H9 (cell line): ENCODE measurements at places on chromosomes 3 and 15. TPM values are rescaled to one million over a fixed set of nuclear protein-coding genes. Genes with fewer than 3 reads are reported as not detected.

IMPG2 gene
- 0.02 and 0.04 TPM in 2 replicates for total RNA-seq

CTXND1 gene
- total RNA-seq: not detected in 2 replicates

TRH gene
- total RNA-seq: not detected in 2 replicates

SLC25A20 gene
- total RNA-seq: 6.2 and 7.4 TPM in 2 replicates

CKMT1A gene
- 35.5 and 38.4 TPM in 2 replicates for total RNA-seq

DNA sequence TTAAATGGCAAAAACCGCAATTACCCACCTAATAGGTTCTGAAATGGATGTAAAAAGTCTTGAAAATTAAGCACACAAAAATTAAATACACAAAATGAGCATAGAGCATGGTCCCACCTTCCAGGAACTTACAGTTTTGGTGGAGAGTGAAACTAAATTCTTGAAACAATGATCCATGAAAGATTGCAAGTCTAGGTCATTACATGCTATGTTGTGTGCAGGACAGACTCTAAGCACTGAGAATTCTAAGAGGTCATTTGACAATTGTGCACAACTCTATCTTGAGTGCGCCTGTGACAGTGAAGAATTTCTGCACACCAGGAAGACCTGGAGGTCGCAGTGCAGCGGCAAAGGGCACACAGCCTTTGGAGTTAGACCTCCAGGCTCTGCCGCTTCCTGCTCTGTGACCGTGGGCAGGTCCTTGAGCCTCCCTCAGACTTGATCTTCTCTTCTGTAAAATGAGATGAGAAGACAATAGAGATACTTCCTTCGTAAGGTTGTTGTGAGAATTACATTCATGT is 153.3 kb upstream of the TPM1 start:
- H3K4me1 ChIP-seq: peaks cover 5% of the 10 kb centered on the region; the same call in 1 of the 2 replicates
- no peaks in the 10 kb centered on the region for H3K27me3 ChIP-seq
- no peak for DNase-seq
- no peak overlapping the region for H3K4me3 ChIP-seq

GRCh38 chr3:45462522-45463265 is 74.3 kb downstream of the LARS2 start:
- no peak overlapping the region for H3K4me3 ChIP-seq
- H3K4me1 ChIP-seq: peaks cover 10% of the 10 kb centered on the region
- no peak for DNase-seq
- no peak overlapping the region for H3K27ac ChIP-seq
- peaks cover 26% of the 10 kb centered on the region for H3K36me3 ChIP-seq

GRCh38 chr15:90750186-90750585 is 33.0 kb downstream of the BLM start:
- H3K4me3 ChIP-seq: no peak overlapping the region
- peaks cover 55% of the 10 kb centered on the region for H3K36me3 ChIP-seq
- H3K4me1 ChIP-seq: no peaks in the 10 kb centered on the region
- no peak for DNase-seq
- H3K27ac ChIP-seq: no peak overlapping the region
